ENCODE measurements at places on chromosomes 12 and 14. TPM values are rescaled to one million over a fixed set of nuclear protein-coding genes. Genes with fewer than 3 reads are reported as not detected.
A peak's percentile ranks its signal among the peaks of the same experiment; 100 is the strongest.

GRCh38 chr12:114443607-114444421 is 37.9 kb upstream of the TBX5 start:
- H3K27me3 ChIP-seq, result peaks cover 83% of the 10 kb centered on the region
- no peak overlapping the region for H3K27ac ChIP-seq
- H3K4me1 ChIP-seq, result no peaks in the 10 kb centered on the region

KRT72 gene
- not detected for total RNA-seq

PDZRN4 gene
- not detected for total RNA-seq

CD69 gene
- total RNA-seq, result 0.18 TPM

- H3K27ac ChIP-seq, result no peak overlapping the region
- DNase-seq, result peak; percentile 75
- no peaks in the 10 kb centered on the region for H3K27me3 ChIP-seq
- no peaks in the 10 kb centered on the region for H3K36me3 ChIP-seq
These were observed 44.5 kb upstream of the EEA1 start for GRCh38 chr12:92973614-92974013.

CAPZA3 gene
- total RNA-seq, result not detected

KRT7 gene
- 97.6 TPM for total RNA-seq

DNA sequence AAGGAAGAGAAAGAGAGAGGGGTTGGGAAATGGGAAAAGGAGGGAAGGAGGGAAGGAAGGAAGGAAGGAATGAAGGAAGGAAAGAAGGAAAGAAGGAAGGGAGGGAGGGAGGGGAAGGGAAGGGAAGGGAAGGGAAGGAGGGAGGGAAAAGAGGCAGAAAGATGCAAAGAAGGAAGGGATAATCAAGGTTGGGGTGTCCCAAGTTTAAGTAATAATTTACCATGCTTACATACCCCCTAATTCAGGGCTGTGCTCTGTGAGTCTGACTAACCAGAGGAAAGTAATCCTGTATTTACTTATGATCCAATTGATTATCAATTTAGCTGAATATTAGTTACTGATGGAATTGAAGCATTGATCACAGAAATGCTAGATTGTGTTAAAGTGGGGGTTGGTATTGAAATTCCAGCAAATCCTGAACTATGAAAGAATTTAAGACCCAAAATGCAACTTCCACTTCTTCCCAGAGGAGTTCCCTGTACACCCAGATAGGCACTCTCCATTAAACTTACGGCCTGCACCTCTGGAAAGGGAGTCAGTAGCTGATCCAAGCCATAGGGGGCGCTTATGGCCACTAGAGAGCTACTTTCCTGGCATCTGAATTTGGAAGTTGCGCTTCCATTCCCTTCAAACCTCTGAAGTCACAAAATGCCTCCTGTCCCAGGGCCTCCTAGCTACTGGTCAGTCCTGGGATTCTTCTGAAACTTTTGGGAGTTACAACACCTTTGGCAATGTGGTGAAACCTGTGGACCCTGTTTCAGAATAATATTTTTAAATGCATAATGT is 162.7 kb upstream of the PWP1 start:
- no peaks in the 10 kb centered on the region for H3K4me1 ChIP-seq
- no peaks in the 10 kb centered on the region for H3K27me3 ChIP-seq
- no peak overlapping the region for H3K27ac ChIP-seq
- DNase-seq, result no peak

DNA sequence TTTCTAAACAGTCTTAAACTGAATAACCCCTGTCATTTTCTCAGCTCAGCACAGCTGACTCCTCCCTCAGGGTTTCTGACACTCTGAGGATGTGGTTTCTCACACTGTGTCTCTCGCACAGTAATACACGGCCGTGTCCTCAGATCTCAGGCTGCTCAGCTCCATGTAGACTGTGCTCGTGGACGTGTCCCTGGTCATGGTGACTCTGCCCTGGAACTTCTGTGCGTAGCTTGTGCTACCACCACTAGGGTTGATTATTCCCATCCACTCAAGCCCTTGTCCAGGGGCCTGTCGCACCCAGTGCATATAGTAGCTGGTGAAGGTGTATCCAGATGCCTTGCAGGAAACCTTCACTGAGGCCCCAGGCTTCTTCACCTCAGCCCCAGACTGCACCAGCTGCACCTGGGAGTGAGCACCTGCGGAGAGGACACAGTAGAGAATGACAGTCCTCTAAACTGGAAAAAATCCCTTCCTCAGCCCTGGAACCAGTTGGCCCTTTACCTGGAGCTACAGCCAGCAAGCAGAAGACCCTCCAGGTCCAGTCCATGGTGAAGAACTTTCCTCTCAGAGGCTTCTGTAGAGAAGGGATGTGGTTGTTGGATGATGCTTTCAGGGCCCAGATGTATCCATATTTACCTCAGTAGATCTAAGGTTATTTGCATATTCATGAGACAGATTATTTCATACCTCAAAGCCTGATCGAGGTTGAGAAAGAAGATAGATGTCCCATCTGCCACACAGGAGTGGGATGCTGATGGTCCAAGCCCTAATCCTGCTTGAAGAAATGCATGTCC is 984.8 kb downstream of the TMEM121 start:
- H3K27ac ChIP-seq, result no peak overlapping the region
- no peaks in the 10 kb centered on the region for H3K27me3 ChIP-seq
- no peaks in the 10 kb centered on the region for H3K36me3 ChIP-seq
- no peak overlapping the region for H3K4me3 ChIP-seq

- DNase-seq, result no peak
- no peaks in the 10 kb centered on the region for H3K4me1 ChIP-seq
- H3K27ac ChIP-seq, result no peak overlapping the region
- no peak overlapping the region for H3K4me3 ChIP-seq
- no peaks in the 10 kb centered on the region for H3K27me3 ChIP-seq
These were observed 665.6 kb downstream of the C12orf50 start for GRCh38 chr12:87363497-87364084.

TAS2R9 gene
- not detected for total RNA-seq

GRCh38 chr14:31029016-31029970 is 3.1 kb upstream of the STRN3 start:
- H3K4me3 ChIP-seq, result no peak overlapping the region
- DNase-seq, result no peak
- no peaks in the 10 kb centered on the region for H3K27me3 ChIP-seq
- H3K36me3 ChIP-seq, result no peaks in the 10 kb centered on the region
- no peak overlapping the region for H3K27ac ChIP-seq

RNU4-1 gene
- 2,591 TPM for total RNA-seq

GRCh38 chr14:62015945-62016344 is 253.7 kb downstream of the SNAPC1 start:
- no peaks in the 10 kb centered on the region for H3K27me3 ChIP-seq
- peak overlapping the region; percentile 17 for H3K27ac ChIP-seq
- H3K36me3 ChIP-seq, result no peaks in the 10 kb centered on the region
- DNase-seq, result no peak
- H3K4me3 ChIP-seq, result no peak overlapping the region

TC2N gene
- total RNA-seq, result 1.2 TPM

ITGA5 gene
- total RNA-seq, result 382 TPM

GRCh38 chr14:57865066-57865402 is 858 bp downstream of the SLC35F4 start:
- H3K27me3 ChIP-seq, result peaks cover 36% of the 10 kb centered on the region
- DNase-seq, result no peak
- H3K36me3 ChIP-seq, result no peaks in the 10 kb centered on the region

- peaks cover 6% of the 10 kb centered on the region for H3K4me1 ChIP-seq
- H3K27me3 ChIP-seq, result no peaks in the 10 kb centered on the region
- peak; percentile 18 for DNase-seq
- peak overlapping the region; percentile 85 for H3K4me3 ChIP-seq
- H3K36me3 ChIP-seq, result peaks cover 29% of the 10 kb centered on the region
These were observed 818 bp upstream of the SUOX start for GRCh38 chr12:55996201-55996714.

VASH1 gene
- total RNA-seq, result 13.6 TPM

GRCh38 chr12:75651342-75651695 is 139.9 kb upstream of the KRR1 start:
- H3K4me1 ChIP-seq, result peaks cover 5% of the 10 kb centered on the region
- H3K27me3 ChIP-seq, result no peaks in the 10 kb centered on the region
- H3K4me3 ChIP-seq, result no peak overlapping the region

HNRNPA1 gene
- total RNA-seq, result 484 TPM

- no peak for DNase-seq
- no peak overlapping the region for H3K27ac ChIP-seq
- no peaks in the 10 kb centered on the region for H3K27me3 ChIP-seq
- peaks cover 3% of the 10 kb centered on the region for H3K4me1 ChIP-seq
- no peaks in the 10 kb centered on the region for H3K36me3 ChIP-seq
These were observed 193.3 kb downstream of the DPF3 start for GRCh38 chr14:72700338-72701236.

GRCh38 chr12:4169531-4169930 is 104.0 kb upstream of the CCND2 start:
- H3K36me3 ChIP-seq, result no peaks in the 10 kb centered on the region
- no peak for DNase-seq
- no peak overlapping the region for H3K4me3 ChIP-seq

- H3K4me1 ChIP-seq, result no peaks in the 10 kb centered on the region
- no peak overlapping the region for H3K4me3 ChIP-seq
- DNase-seq, result no peak
- no peak overlapping the region for H3K27ac ChIP-seq
- no peaks in the 10 kb centered on the region for H3K36me3 ChIP-seq
These were observed 10.0 kb upstream of the RAB21 start for GRCh38 chr12:71744522-71745300.

DNA sequence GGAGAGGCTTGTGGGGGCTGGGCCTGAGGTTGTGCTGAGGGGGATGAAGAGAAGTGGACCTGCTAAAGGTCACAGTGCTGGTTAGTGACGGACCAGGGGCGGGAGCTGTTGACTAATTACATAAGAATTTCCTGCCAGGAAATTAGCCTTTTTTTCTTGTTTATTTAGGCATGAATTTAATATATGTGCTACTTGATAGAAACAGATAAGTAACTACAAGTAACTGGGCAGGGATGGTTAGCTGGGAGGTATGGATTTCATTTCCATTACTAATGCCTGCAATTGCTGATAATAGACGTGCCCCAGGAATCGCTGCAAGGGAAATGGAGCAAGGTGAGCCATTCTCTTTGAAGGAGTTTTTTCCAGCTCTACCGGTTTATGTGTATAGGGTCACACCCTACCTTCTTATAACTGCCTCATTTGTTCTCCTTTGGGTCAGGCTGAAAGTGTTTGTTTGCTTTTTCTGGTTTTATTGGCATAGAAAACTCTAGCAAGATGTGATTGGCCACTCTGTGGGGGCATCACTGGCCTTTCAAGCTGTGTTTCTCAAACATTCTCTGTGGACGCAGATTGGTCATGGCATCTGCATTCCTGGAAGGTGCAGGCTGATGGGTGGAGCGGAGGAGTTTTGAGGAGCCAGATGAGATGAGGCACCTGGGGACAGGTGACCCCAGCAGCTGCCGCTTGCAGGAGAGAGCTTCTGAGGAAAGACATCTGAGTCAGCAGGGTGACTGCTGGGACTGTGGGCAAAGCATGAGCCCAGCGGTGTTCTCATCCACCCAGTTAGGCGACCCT is 19.0 kb upstream of the GPRC5A start:
- peaks cover 42% of the 10 kb centered on the region for H3K4me1 ChIP-seq
- DNase-seq, result peak; percentile 90
- H3K36me3 ChIP-seq, result no peaks in the 10 kb centered on the region

CLEC1B gene
- not detected for total RNA-seq

GRCh38 chr12:103780093-103780440 is 61.0 kb downstream of the NT5DC3 start:
- H3K27me3 ChIP-seq, result no peaks in the 10 kb centered on the region
- peaks cover 17% of the 10 kb centered on the region for H3K4me1 ChIP-seq
- peaks cover 36% of the 10 kb centered on the region for H3K36me3 ChIP-seq
- peak overlapping the region; percentile 64 for H3K27ac ChIP-seq

RPGRIP1 gene
- total RNA-seq, result not detected

NPFF gene
- total RNA-seq, result not detected

- no peaks in the 10 kb centered on the region for H3K36me3 ChIP-seq
- H3K4me1 ChIP-seq, result no peaks in the 10 kb centered on the region
- DNase-seq, result no peak
- H3K4me3 ChIP-seq, result no peak overlapping the region
- no peak overlapping the region for H3K27ac ChIP-seq
- no peaks in the 10 kb centered on the region for H3K27me3 ChIP-seq
These were observed 46.1 kb downstream of the NIN start for GRCh38 chr14:50784683-50785456.

DNA sequence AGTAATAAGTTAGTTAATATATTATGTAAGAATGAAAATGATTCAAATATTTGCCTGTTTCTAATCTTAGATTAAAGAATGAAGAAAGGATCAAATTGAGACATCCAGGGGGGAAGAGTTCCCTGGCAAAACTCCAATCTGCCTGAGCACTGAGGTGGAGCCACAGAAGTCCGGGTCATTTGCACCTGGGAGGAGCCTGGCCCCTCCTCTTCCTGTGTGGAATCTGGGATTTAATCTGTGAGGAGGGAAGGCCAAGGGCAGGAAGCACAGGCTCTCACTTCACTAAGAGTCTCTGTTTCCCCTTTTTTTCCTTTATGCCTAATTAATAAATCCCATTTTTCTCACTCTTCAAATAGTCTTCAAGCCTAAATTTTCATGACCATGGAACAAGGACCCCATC is 599.5 kb downstream of the FLRT2 start:
- no peaks in the 10 kb centered on the region for H3K27me3 ChIP-seq
- no peak overlapping the region for H3K27ac ChIP-seq
- no peak overlapping the region for H3K4me3 ChIP-seq
- H3K4me1 ChIP-seq, result no peaks in the 10 kb centered on the region
- H3K36me3 ChIP-seq, result no peaks in the 10 kb centered on the region
- DNase-seq, result no peak

DNA sequence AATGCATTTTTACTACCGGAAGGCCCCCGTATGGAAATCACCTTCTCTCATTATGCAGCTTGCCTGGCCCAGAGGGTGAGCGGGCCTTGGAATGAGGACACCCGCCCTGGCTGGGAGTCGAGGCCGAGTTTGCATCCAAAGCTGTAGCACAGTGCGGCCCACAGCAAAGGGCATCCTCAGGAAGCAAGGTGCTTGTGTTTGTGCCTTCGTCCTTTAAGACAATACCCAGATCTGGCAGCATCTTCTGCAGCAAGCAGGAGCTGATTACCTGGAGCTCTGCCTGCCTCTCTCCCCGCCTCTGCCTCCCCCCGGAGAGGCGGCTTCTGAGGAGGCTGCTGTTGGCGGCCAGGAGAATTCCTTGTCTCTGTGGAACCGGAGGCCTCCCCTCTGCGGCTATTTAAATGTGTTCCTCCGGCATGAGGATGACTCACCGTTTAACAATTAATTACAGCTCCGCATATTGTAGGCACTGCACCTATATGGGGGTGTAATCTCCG is 145.3 kb downstream of the CACNA1C start:
- H3K36me3 ChIP-seq, result no peaks in the 10 kb centered on the region
- H3K27ac ChIP-seq, result no peak overlapping the region
- peaks cover 6% of the 10 kb centered on the region for H3K4me1 ChIP-seq

GRCh38 chr14:32941668-32942065 is 3.0 kb downstream of the NPAS3 start:
- H3K27me3 ChIP-seq, result peaks cover 9% of the 10 kb centered on the region
- no peak overlapping the region for H3K4me3 ChIP-seq
- H3K27ac ChIP-seq, result no peak overlapping the region

DNA sequence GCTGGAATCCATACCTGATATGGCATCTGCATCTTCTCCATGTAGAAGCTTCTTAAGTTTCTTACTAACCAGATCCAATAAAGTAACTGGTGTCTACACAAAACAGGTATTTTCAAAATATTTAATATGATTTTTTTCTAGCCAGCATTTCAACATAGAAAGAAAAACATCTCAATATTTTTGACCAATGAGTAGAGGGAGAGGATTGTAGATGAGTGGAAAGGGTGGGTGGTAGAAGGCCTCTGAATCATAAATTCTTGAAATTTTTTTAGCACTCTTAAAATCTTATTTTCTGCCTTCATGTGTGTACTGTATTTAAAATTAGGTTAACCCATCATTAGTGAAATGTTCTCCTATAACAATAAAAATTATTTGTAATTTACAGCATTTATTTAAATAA is 18.0 kb downstream of the DEPDC4 start:
- no peak overlapping the region for H3K4me3 ChIP-seq
- H3K27me3 ChIP-seq, result no peaks in the 10 kb centered on the region
- H3K36me3 ChIP-seq, result no peaks in the 10 kb centered on the region
- peak; percentile 27 for DNase-seq
- no peak overlapping the region for H3K27ac ChIP-seq

All from astrocyte (in vitro differentiated cells and primary cell).